Testis (tissue), 5 donors: ENCODE measurements at places on chromosomes 11 and 22.

DNA sequence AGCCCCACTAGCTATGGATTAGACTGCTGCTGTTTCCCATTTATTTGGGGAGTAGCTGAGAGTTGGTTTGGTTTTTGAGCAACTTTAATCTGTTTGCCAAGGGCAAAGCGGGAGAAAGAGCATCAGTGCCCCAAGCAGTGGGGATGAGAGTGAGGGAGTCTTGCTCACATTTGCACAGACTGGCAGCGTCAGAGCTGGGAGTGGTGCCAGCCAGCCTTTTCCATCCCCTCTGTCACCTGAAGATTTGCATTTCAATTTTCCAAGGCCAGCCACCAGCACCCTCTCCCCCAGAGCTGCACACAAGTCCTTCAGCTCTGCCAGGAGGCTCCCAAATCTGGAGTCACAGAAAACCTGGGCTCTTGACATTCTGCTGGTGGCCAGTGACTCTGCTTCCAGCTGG, 21.0 kb upstream of the UVRAG start:
- DNase-seq = no peak

DNA sequence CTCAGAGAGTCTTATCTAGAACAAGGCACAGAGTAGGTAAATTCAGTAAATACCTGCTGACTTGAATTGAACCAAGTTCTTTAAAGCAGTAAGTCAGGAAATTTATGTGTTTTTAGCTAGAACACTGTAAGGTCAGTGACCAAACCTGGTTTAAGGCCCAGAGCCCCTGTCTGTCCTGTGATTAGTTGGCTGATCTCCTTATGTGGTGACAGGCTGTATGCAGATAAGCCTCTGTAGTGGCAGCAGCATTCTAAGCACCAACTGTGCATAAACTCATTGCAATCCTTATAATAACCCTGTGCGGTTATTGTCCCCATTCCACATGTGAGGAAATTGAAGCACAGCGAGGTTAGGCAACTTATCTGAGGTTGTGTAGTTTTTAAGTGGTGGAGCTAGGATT, 40.5 kb downstream of the FBXO7 start:
- no peak for DNase-seq

DNA sequence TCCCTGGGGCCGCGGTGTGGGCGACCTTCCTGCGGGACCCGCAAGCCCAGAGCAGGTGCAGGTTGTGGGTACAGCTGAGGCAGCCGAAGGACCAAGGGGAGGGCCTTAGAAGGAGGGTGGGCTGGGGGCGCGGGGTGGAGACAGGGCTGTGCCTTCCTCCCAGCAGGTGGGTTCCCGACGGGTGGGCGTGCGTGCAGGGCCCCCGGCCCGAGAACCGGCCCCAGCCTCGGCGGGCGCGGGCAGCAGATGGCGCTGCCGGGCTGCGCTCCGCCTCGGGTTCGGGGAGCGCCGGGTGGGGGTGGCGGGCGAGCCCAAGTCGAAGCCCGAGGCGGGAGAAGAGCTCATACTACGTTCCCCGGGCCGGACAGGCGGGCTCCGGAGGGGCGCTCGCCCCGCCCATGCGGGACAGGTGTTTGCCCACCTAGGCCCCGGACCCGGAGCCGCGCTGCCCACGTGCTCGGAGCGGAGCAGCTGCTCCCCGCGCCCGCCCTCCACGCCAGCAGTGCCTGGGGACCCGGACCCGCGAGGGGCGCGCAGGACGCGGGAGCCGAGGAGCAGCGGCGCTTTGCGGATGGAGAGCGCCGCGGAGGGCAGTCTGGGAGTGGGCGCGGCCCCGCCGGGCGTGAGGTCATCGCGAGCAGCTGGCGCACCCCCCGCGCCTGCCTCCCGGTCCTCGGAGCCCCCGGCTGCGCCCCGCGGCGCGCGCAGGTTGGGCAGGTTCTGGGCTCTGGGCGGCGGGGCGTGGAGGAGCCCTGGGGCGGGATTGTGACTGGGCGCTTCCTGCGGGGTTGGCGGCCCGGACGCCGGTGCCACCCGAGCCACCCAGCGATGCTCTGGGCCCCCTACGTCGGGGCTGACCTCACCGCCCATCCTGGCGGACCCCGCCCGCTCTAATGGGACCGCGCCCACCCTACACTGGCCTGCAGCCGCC, 25.3 kb downstream of the DUSP8 start:
- DNase-seq = peak; percentile 45

DNA sequence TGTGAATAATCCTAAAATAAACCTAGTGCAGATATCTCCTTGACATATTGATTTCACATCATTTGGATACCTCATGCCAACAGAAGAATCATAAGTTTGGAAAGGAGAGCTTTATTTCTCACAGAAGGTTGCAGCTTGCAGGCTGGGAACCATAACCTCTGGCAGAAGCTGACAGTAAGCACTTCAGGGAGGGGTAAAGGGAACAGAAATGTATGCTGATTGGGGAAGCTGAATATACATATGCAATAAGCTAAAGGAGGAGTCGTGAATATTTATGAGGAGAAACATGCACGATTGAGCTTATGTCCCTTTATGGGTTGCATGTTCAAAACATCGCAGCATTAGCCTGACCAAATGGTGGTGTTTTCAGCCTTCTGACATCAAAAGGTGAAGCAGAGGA, 814.5 kb downstream of the TBC1D22A start:
- no peak for DNase-seq
